Neuronal stem cell (in vitro differentiated cells): ENCODE measurements at places on chromosomes 4 and X.

DNA sequence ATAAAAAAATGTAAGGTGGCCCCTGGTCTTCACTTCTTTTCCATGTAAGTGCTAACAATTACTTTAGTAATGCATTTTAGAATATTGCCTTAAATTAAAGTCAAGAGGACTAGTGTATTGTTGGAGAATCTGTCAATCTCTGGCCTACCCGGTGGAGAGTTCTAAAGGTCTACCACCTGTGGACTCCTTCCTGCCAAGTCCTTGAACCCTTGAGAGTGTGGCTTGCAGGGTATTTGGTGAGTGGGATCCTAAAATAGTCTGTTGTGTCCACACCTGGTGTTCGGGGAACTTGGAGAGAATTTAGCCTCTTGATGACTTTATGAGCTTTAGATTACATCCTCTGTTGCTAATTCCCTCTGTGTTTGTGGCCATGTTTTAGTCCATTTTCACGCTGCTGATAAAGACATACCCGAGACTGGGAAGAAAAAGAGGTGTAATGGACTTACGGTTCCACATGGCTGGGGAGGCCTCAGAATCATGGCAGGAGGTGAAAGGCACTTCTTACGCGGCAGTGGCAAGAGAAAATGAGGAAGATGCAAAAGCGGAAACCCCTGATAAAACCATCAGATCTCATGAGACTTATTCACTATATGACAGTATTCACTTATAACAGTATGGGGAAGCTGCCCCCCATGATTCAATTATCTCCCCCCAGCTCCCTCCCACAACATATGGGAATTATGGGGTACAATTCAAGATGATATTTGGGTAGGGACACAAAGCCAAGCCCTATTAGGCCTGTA is 23.8 kb downstream of the DDIT4L start:
- no peak for DNase-seq

GRCh38 chrX:99857455-99857854 is 552.6 kb downstream of the PCDH19 start:
- no peak for DNase-seq

DNA sequence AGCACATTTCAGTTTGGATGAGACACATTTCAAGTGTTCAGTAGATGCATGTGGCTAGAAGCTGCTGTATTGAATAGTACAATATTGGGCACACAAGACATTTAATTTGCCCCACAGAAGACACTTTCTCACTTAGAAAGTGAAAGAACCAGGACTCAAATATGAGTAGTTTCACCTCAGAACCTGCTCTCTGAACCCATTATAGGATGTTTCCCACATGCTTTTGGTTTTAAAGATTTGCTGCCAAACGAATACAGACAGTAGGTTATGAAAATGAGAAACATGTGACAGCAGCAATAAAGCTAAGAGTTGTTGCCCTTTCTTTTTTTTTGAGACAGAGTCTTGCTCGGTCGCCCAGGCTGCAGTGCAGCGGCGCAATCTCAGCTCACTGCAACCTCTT is 32.3 kb downstream of the C4orf54 start:
- DNase-seq, result no peak

- no peak for DNase-seq
Measured at GRCh38 chr4:88697141-88697540, 488 bp downstream of the NAP1L5 start.

DNA sequence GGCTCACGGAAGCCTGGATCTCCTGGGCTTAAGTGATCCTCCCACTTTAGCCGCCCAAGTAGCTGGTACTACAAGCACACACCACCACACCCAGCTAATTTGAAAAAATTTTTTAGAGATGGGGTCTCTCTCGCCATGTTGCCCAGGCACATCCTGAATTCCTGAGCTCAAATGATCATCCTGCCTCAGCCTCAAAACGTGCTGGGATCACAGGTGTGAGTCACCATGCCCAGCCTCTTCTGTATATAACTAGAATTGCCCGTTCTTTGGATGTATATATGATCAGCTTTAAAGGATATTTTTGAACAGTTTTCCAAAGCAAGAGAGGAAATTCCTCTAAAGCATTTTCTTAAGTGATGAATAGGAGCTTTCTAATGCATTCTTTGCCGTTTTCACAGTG is 22.7 kb downstream of the ZFP42 start:
- DNase-seq, result no peak

GRCh38 chr4:137664416-137664815 is 132.1 kb upstream of the PCDH18 start:
- DNase-seq, result no peak

DNA sequence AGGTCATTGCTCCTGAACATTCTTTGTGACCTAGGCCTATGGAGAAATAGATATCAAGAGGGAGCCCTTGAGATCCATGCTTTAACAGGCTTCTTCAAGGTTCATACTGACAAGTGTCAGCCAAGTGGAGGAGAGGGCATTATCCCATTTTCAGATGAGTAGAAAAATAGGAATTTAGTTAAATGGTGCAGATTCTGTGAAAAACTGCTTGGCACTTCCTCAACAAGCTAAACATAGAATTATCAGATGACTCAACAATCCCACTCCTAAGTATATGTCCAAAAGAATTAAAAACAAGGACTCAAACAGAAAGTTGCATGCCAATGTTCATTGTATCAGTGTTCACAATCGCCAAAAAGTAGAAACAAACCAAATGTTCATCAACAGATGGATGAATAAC is 43.8 kb upstream of the KCNIP4 start:
- DNase-seq, result no peak

DNA sequence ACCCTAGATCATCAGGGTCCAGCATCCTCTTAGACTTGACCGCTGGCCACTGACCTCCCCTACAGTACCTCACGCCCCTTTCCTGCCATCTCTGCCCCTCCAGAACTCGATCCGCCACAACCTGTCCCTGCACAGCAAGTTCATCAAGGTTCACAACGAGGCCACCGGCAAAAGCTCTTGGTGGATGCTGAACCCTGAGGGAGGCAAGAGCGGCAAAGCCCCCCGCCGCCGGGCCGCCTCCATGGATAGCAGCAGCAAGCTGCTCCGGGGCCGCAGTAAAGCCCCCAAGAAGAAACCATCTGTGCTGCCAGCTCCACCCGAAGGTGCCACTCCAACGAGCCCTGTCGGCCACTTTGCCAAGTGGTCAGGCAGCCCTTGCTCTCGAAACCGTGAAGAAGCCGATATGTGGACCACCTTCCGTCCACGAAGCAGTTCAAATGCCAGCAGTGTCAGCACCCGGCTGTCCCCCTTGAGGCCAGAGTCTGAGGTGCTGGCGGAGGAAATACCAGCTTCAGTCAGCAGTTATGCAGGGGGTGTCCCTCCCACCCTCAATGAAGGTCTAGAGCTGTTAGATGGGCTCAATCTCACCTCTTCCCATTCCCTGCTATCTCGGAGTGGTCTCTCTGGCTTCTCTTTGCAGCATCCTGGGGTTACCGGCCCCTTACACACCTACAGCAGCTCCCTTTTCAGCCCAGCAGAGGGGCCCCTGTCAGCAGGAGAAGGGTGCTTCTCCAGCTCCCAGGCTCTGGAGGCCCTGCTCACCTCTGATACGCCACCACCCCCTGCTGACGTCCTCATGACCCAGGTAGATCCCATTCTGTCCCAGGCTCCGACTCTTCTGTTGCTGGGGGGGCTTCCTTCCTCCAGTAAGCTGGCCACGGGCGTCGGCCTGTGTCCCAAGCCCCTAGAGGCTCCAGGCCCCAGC is 5.2 kb downstream of the FOXO4 start:
- no peak for DNase-seq

DNA sequence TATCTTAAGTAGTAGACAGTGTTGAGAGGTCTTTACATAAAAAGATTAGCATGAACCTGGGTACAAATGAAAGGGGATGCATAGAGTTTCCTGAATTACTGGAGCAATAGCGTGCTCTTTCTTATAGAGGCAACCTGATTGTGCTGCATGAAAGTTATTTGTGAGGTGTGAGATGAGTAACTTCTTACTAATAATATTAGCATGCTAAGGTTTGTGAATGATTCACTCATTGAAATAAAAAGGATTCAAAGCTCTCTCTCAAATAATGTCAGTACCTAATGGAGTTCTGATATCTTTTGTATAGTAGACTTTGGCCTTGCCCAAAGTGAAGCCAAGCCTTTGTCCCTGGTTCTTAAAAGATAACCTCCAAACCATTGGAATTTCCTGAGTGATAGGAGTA is 131.0 kb upstream of the CXXC4 start:
- DNase-seq, result no peak

- no peak for DNase-seq
Measured at GRCh38 chr4:83582289-83582785, 46.4 kb downstream of the GPAT3 start.

- no peak for DNase-seq
Measured at GRCh38 chr4:26916195-26916594, 55.6 kb downstream of the STIM2 start.

- no peak for DNase-seq
Measured at GRCh38 chr4:77155631-77156452, 1.2 kb upstream of the CCNG2 start.

- no peak for DNase-seq
Measured at GRCh38 chr4:907691-908425, 24.3 kb downstream of the GAK start.
